ENCODE measurements at places on chromosomes 4 and X. TPM values are rescaled to one million over a fixed set of nuclear protein-coding genes. Genes with fewer than 3 reads are reported as not detected.

The TXK gene
- total RNA-seq: 2.4 TPM

GRCh38 chrX:112888916-112889315 is 48.3 kb upstream of the AMOT start:
- no peak for DNase-seq

GRCh38 chrX:77617206-77617605 is 168.8 kb downstream of the ATRX start:
- no peak for DNase-seq

DNA sequence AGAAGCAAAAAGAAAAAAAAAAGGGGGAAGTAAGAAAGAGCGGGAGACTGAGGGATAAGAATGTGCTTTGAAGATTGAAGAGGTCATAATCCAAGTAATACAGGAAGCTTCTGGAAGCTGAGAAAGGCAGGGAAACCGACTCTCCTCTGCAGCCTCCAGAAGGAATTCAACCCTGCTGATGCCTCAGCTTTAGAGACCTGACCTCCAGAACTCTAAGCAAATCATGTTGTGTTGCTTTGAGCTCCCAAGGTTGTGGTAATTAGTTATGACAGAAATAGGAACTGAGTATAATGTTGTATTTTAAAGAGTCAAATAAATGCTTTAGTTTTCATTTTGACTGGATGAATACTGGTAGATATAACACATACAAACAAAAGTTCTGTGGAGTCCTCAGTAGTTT is 48.0 kb upstream of the FAT1 start:
- DNase-seq: no peak

GRCh38 chr4:6217716-6218381 is 17.5 kb upstream of the JAKMIP1 start:
- no peak for DNase-seq

Data from lung (tissue), 17 donors.